ENCODE measurements at places on chromosomes 11 and 22. TPM values are rescaled to one million over a fixed set of nuclear protein-coding genes. Genes with fewer than 3 reads are reported as not detected.

DNA sequence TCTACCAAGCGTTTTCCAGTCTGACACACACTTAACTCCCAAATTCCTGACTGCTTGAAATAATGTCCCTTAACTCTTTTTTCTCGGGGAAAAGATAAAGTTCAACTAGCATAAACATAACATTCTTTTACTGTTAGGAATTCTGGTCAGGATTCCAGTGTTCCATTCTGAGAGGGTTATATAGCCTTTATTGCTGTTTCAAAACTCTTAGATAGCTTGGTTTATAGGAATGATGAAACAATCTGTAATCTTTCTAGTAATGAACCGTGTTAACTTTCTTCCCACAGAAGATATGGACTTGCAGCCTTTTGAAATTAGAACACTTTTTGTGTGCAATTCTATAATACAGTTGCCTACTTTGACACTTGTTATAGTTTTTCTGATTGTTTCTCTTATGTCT, 8.6 kb downstream of the REXO2 start:
- DNase-seq = no peak

GRCh38 chr22:36197065-36197440, 4.6 kb downstream of the APOL4 start:
- DNase-seq = no peak

Gene OR51B5
- total RNA-seq = not detected

Gene SLC37A2
- 1.8 TPM for total RNA-seq

GRCh38 chr11:74069146-74070046, 60.5 kb upstream of the UCP3 start:
- no peak for DNase-seq
